ENCODE measurements at places on chromosomes 12 and 14.
A peak's percentile ranks its signal among the peaks of the same experiment; 100 is the strongest.

- no peak for DNase-seq
These were observed 301.1 kb upstream of the OR4E1 start for GRCh38 chr14:21974741-21975140.

DNA sequence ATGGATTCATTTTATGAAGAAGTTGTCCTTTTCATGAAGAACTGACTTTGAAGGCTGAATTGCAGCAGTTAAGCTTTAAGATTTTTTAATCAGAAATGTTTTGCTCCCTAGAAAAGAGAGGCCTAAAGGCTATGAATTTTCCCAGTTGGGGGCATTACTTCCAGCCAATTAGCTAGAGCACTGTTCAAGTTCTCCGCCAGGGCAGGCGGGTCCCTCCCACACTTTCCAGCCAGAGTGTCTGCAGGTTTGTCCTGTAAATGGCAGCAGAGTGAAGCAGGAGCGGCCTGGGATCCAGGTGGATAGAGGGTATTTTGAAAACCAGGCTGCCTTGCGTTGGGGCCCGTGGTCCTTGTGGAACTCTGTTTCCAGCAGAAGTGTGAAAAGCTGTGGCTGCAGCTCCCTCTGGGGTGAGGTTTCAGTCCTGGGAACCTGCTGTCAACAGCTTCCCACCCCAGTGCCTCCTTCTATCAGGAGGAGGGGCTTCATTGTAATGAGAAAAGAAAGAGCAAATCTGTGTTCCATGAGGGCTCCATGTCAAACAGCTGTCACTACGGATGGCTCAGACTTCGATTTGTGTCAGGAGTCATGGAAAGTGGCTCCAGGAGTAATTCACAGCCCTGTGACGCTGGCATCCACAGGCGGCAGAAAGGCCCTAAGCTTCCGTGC is 210.7 kb upstream of the TMEM132C start:
- no peak for DNase-seq

DNA sequence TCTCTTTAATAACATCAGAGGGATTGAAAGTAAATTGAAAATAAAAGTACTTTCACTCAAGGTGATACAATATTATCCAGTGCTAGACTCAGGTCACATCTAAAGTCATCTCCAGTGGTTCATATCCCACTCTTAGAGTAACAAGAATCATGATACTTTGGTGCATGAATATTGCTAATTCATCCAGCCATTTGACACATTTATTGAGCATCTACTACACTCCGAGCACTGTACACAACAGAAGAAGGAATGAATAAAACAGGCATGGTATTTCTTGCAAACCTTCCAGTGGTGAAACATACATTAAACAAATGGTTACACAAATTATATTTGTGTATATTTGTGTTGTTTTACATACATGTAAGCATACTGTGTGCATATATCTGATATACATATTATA is 116.0 kb upstream of the TMCC3 start:
- DNase-seq: no peak

DNA sequence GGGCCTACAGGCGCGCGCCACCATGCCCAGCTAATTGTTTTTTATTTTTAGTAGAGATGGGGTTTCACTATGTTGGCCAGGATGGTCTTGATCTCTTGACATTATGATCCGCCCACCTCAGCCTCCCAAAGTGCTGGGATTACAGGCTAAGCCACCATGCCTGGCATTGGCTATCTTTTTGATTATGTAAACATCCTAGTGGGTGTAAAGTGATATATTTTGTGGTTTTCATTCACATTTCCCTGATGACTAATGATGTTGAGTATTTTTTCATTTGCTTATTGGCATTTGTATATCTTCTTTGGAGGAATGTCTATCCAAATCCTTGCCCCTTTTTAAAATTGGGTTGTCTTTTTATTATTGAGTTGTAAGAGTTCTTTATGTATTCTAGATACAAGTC is 16.3 kb downstream of the CREBL2 start:
- DNase-seq: no peak

- no peak for DNase-seq
These were observed 279.0 kb downstream of the IPO8 start for GRCh38 chr12:30416631-30417030.

- DNase-seq: no peak
These were observed 230.8 kb downstream of the NUAK1 start for GRCh38 chr12:105907982-105908381.

DNA sequence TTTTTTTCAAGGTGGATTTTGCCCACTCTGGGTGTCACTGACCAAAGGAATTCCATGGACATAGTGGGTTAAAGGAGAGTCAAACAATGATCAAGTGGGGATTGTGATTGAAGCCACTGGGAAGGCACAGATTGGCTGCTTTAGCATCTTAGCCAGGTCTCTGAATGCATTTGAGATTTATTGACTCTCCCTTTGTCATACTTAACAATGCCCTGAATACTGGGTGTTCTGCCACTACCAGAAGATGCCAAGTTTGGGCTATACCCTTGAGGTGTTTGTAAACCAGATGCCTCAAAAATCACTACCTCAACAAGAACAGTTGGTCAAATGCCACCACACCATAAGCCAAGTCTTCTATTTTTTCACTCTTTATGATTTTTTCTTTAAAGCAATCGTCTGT is 114.8 kb downstream of the GTF2A1 start:
- DNase-seq: no peak

- no peak for DNase-seq
These were observed 26.8 kb upstream of the CKAP4 start for GRCh38 chr12:106274575-106275121.

DNA sequence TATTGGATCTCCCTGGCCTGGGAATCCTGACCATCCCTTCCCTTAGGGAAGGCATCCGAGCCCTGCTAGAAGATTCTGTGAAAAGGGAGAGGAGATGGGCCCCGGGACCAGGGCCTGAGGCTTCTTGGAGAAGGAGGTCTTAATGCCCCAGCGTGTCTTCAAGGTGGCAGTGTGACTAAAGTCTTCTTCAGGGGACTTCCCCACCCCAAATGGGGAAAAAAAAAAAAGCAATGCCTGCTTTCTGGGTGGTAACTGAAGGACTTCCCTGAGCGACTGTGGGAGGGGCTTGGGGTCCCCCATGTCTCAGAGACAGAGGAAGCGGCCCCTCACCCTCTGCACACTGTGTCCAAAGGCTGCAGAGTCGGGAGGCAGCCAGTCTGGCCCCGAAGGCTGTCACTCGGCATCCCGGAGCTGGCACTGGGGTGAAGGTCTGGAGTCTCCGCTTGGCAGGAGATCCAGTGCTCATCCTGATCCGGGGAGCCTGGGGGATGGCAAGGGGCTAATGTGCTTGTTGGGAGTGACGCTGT is 7.8 kb upstream of the PGF start:
- DNase-seq: no peak

DNA sequence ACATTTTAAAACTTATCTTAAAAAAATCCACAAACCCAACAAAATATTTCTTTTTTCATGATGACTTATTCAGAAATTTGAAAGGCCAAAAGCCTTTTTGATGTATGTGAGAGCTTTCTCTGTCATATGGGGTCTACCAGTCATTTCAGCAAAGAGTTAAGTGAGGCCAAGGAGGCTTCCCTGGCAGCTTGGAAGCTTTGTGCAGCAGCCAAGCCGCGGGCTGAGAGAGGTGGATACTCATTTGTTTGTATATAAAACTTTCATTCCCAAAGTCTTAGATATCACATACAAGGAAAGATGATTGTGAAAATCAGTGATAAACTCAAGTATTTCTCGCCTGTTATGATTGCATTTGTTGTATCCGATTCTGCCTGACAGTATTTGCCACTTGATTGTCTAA is 48.5 kb upstream of the RNU6-8 start:
- no peak for DNase-seq

- no peak for DNase-seq
These were observed 51.8 kb downstream of the FOXN3 start for GRCh38 chr14:89365061-89365801.

DNA sequence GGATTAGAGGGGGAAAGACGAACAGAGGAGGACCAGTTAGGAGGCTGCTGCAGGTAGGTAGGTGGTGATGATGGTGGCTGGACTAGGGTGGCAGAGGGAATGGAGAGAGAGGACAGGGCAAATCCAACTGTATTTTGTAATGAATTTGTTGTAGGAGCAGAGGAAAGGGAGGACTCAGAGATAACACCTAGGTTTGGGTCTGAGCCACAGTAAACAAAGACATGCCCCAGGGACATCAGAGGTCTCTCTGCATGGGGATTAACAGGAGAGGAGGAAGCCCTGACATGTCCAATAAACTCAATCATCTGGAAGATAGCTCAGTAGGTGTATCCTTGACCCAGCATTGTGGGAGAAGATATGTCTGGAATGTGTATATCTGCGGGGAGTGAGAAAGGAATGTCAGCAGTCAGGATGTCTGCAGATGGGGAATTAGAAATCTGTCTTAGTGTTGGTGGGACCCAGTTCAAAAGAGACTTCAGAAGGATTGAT is 4.7 kb upstream of the SLC48A1 start:
- no peak for DNase-seq

- no peak for DNase-seq
These were observed 26.1 kb upstream of the PTHLH start for GRCh38 chr12:27998658-27999057.

DNA sequence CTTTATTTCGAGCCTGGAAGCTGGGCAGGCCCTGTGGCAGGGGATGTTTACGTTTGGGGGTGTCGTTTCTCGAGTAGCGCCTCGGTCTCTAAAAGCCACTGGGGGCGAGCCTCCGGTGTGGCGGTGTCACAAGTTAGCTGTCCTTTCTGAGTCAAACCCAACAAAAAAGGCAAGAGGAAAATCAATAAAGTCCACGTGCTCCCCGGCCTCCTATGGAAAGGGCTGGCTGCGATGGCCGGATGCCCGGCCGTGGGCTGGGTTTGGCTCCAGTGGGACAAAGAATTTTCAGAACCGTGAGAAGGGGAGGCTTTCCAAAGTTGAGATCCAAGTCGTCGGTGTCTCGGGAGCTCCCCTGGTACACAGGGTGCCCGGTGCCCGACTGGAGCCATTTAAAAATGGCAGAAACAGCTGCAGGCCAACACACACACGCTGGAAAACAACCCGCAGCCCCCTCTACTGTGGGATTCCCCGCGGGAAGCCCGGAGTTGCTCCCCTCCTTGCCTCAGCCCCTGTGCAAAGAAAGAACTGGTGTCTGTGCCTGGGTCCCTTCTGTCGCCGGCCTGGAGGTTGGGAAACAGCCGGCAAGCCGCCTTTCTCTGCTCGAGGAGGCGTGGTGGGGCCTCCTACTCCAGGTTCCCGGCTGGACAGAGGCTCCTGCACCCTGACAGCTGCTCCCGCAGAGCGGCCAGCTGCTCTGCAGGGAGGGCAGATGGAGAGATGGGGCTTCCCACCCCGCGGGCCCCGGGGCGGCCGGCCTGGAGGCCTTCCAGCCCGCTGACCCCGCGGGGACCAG is 1.9 kb downstream of the BCL7A start:
- DNase-seq: peak; percentile 67

DNA sequence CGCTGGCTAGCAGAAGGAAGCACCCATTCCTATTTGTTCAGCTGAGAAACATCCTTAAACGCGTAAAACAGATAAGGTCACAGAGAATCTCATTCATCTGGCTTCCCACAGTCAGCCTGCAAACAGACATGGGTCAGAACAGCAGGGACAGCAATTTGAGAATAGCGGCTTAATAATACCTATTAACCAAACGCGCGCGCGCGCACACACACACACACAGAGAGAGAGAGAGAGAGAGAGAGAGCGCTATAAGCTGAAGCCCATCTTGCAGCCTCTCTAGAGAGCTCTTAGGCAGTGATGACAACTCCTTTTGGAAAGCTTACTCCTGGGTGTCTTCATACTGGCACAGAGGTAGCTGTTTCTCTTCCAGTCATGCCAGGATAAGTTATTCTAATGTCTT is 26.4 kb downstream of the TMEM132D start:
- DNase-seq: no peak

- DNase-seq: no peak
These were observed 7.7 kb upstream of the AMN1 start for GRCh38 chr12:31736472-31736871.

- no peak for DNase-seq
These were observed 2.3 kb downstream of the MTERF2 start for GRCh38 chr12:106984588-106985137.

DNA sequence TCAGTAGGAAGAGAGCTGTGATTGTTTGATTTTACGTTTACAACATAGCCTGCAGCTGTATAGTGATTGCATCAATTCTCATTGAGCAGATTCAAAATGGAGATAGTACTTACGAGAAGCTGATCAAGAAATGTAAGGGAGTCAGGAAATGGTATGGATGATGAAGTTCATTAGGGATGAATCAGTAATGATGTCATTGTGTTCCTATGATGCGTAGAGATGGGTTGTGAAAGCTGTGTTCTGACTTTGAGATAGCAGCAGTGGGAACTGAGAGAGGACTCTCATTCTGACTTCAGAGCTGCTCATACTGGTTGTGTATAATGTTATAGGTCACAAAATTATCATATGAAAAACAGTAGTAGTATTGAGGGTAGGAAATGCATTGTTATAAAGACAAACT is 44.0 kb downstream of the TTLL5 start:
- DNase-seq: no peak

DNA sequence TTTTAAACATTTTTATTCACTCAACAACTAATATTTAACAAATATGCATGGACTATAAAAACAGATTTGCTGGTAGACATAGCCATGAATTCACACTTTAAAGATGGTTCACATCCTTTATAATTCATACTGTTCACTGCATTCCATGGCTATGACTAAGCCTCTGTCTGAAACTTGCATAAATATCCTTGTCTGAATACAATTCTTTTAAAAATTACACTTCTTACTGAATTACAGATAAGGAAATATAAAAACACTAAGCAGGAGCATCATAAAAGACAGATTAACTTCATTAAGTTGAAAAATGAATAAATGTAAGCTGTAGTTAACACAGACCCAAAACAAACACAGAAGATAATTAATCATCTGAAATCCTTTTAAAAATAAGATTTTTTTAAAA is 53.8 kb downstream of the GXYLT1 start:
- DNase-seq: no peak
